CD4-positive, alpha-beta T cell treated with Interleukin-1 beta for 1 hour (primary cell): ENCODE measurements at places on chromosomes 3 and 15.

GRCh38 chr3:185653949-185654757 lies 68.1 kb downstream of the SENP2 start:
- no peak for DNase-seq

DNA sequence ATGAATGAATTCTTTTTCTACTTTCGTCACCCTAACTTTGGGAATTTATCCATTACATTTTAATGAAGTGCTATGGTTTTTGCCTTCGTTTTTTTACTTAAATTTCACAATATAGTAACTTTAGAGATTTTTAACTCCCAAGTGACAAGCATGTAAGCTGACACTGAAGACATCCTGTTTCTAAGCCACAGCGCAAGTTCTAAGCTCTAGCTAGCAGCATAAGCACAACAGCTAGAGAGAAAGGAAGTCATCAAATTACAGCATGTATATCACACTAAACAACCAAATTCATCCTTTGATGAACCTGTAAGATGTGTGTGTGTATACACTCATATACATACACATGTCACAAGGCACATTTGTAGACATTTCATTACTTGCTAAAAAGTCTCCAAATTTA lies 119.3 kb downstream of the P3H2 start:
- no peak for DNase-seq

DNA sequence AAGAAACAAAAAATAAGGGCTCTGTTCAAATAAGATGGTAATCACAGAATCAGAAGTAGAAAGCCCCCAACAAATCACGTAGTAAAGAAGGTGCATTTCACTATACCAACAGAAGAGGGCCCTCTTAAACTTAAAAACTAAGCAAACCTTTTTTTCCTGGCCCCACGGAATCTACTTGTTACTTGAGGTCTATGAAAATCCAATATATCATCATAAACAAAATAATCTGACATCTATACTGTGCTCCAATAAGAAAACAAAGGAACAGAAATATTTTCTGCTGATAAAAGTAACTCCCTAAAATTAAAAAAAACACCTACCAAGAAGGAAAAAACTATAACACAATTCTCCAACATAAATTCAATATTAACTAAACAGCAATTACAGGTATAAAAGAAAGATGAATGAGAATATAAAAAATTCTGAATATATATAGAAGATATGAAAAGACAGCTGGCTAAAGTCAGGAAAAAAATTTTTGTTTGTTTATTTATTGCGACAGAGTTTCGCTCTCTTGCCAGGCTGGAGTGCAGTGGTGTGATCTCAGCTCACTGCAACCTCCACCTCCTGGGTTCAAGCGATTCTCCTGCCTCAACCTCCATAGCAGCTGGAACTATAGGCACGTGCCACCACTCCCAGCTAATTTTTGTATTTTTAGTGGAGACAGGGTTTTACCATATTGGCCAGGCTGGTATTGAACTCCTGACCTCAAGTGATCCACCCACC lies 81.8 kb downstream of the CLASP2 start:
- no peak for DNase-seq

DNA sequence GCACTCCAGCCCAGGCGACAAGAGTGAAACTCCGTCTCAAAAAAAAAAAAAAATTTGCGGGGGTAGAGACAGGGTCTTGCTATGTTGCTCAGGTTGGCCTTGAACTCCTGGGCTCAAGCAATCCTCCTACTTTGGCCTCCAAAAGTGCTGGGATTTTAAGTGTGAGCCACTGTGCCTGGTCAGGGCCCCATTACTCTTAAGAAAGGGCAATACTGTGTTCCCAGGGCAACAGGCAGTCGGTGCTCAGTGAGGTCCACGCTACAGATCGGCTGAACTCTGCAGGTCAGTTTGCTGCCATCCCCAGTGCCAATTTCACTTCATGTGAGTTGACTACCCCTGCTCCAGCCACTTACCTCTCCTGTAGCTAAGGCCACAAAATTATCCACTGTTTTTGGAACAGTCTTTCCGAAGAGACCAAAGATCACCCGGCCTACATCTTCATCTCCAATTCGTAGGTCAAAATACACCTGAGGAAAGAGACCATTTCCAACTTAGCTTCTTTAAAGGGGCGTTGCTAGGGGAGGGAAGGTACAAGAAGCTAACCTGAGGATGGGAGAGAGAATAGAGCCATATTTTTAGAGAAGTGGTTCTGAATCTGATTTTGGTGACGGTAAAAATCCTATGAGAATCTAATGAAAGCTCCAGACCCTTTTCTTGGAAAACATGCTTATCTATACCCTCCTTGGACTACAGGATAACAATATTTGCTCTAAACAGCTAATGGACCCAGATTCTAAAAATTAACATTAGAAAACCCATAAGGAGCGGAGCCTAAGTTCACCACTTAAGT lies 939 bp downstream of the PPIB start:
- no peak for DNase-seq

- DNase-seq, result peak; percentile 93
These were observed at the start of gene SIAH2 for GRCh38 chr3:150763122-150763840. Gene SIAH2 (minus strand): TSS chr3:150763169. CDS start chr3:150762849, 320 bp downstream.

- no peak for DNase-seq
These were observed 440.9 kb downstream of the FOXP1 start for GRCh38 chr3:71142441-71143161.

GRCh38 chr3:185152410-185153170 lies at the start of gene C3orf70:
Gene C3orf70 (minus strand): TSS chr3:185153060. CDS start chr3:185152823, 237 bp downstream.
- DNase-seq, result no peak

DNA sequence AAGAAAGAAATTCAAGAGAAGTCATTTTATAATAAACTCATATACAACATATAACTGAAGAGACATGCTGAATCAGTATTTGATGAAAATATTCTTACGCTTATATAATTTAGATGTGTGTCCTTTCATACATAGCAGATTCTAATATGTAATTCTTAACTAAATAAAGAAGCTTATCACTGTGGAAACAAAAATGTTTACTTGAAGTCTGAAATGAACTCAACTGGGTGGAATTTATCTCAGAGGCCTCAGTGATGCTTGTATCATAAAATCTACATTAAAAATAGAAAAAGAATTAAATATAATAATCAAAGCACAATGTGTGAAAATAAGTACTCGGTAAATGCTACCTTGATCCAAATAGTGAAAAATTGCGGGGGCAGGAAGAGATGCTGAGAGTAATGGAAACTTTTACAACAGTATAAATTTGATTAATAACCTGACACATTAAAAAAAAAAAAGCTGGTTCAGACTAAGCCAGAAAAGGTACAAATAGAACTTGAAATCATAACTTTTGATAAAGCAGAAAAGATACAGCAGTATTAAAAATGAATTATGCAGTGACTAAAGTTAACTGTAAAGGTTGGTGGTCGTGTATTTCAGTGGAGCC lies 12.0 kb upstream of the CBLB start:
- DNase-seq, result no peak

GRCh38 chr3:128082546-128082945 lies 30.3 kb downstream of the SEC61A1 start:
- DNase-seq, result no peak

DNA sequence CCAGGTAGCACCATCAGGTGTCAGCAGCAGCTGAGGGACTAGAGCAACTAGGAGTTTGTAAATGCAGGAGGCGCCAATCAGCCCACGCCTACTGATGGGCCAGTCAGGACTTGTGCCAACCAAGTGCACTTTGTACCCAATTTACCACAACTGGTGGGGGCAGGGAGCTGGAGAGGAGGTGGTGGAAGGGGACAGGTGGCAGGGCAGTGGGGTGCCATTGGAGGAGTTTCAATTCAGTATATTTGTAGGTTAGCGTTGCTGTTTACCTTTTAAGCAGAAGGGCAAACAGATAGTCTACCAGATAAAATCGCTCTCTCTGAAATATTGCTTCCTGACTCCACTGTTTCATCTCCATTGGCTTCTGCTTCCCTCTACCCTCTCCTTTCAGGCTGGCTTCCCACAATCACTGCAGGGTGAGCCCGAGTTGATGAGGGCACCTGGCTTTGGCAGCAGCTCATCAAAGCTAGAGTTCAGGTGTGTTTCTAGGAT lies 75.7 kb downstream of the TRIM69 start:
- DNase-seq, result no peak

GRCh38 chr3:158120330-158120729 lies 10.4 kb downstream of the RSRC1 start:
- DNase-seq, result no peak

GRCh38 chr3:468172-468571 lies 271.6 kb downstream of the CHL1 start:
- no peak for DNase-seq

GRCh38 chr3:58627941-58628340 lies 38.6 kb downstream of the FAM3D start:
- DNase-seq, result no peak

- no peak for DNase-seq
These were observed 4.4 kb downstream of the SSUH2 start for GRCh38 chr3:8640223-8640622.

- no peak for DNase-seq
These were observed 6.4 kb upstream of the MGA start for GRCh38 chr15:41653760-41654159.

GRCh38 chr15:26729030-26729429 lies 43.8 kb downstream of the GABRB3 start:
- no peak for DNase-seq

GRCh38 chr3:50671331-50671730 lies 3.4 kb upstream of the DOCK3 start:
- DNase-seq, result no peak

DNA sequence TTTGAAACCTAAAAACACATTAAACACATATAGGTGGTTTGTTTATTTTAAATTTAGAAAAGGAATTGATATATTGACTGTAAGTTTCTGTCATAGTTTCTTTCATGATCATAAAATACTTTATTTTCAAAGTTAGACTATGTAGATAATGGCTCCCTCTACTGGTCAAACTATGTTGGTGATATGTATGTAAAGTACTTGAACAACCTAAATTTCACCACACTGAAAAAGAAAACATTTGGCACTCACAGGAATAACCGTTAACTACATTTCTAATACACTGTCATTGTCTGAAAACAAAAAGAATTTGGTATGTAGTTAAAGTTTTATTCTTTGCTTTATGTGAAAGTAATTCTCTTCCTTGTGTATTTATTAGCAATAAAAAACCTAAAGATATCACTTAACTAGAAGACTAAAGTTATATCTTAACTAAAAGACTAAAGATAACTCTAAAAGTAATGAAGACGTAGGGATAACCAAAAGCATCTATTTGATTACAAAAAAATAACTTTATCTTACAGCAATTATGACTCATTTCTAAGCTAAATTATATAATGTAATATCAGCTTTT lies 427.5 kb downstream of the VGLL3 start:
- no peak for DNase-seq

- DNase-seq, result no peak
These were observed 184.1 kb upstream of the LRRC3B start for GRCh38 chr3:26438325-26438940.

- no peak for DNase-seq
These were observed 63.5 kb upstream of the GOLGA8A start for GRCh38 chr15:34501131-34501530.

- no peak for DNase-seq
These were observed 73.2 kb downstream of the CLSTN2 start for GRCh38 chr3:140007911-140008869.

DNA sequence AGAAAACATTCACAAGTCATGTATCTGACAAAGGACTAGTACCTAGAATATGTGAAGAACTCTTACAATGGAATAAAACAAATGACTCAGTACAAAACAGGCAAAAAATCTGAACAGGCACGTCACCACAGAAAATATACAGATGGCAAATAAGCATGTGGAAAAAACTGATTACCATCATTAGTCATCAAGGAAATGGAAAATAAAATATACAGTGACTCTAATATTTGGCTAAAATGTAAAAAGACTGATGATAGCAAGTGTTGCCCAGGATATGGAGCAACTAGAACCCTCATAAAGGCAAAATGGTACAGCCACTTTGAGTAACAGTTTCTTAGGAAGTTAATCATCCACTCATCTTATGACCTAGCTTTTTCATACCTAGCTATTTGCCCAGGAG lies 95.8 kb upstream of the ABHD17C start:
- no peak for DNase-seq
